ENCODE measurements at places on chromosomes 2 and 18.

- no peak for DNase-seq
Observed at GRCh38 chr2:210558708-210559107, 2.3 kb downstream of the CPS1 start.

DNA sequence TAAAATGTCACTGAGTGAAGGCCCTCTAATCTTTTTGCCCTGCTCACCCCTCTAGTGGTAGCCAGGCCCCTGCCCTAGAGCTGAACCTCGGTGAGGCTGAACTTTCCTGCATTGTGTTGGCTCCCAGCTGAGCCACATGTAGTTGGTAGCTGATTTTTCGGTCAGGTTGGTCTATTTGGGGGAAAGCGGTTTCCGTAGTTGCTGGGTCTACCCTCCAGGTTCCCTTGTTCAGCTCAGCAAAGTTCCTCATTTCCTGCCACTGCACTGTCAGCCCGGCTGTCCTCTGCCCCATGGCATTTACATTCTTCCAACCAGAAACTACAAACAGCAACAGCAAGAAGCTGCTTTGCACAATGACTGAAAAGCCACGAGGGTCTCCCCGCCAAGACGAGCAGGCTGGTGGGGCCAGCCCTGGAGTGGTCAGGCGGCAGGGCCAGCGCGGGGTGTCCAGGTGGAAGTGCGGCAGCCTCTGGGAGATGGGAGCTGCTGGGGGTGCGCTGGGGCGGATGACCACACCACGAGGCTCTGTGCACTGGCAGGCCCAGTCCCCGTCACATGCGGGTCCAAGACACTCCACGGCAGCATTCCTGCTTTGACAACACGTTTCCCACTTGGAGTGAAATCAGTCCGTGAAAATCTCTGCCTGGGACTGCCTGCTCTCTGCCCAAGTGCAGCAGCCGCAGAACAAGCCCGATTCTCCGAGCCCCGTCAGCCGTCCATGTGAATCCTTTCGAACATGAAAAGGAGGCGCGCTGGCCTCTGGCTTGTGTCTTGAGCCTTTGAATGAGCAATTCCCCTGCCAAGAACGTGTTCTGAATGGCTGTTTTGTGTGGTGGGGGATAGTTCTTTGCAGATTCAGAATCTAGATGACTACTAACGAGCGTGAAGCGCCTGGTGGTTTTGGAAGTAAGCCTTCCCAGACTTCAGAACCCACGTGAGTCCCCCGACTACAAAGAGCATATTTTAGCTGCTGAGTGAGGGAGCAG is 159.4 kb downstream of the ASB1 start:
- DNase-seq = no peak

DNA sequence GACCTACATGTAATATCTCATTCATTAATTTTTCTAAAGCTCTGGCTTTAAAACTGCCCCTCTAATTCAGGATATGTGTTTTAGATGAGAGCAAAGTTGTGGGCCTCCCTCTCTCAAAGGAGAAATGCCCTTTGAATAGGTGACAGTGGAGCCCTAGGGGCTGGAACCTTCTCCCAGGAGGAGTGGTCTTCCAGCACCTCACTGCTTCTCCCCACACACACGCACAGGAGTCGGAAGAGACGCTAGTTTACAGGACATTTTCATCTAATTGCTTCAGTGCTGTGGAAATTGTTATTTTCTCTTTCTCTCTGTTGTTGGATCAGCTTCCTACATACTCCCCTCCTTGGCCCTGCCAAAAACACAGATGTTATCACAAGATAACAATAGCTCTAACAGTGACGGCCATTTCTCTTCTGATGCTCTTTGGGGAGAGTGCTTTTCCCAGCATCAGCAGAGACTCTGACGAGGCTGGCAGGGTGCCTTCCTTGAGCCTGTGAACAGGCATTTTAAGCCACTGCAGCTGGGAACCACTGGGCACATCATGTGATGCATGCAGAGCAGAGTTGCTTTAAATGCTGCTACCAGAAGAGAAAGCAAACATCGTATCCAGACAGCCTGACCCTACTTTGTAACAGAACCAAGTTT is 209.4 kb upstream of the SP5 start:
- peak; percentile 84 for DNase-seq

DNA sequence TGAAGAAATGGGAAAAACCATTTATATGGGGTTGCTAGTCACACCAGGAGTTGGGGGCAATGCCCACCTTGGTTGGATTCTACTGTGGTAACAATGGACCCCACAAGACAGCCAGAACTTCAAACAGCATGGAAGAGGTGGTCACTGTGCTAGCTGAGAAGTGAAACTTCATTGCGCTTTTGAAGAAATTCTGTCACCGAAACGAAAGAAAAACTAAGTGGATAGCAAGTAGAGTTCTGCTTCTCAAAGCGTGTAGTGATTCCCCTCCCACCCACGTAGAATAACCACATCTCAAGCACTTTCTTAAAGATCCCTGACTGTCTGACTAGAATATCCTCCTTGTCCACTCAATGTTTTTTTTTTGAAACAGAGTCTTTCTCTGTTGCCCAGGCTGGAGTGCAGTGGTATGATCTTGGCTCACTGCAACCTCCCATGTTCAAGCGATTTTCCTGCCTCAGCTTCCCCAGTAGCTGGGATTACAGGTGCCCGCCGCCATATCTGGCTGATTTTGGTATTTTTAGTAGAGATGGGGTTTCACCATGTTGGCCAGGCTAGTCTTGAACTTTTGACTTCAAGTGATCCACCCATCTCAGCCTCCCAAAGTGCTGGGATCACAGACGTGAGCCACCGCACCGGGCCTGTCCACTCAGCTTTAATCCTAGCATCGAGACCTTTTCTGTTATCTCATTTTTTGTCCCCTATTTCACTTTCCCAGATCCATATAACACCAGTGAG is 30.1 kb upstream of the CCL20 start:
- DNase-seq = no peak

- DNase-seq = no peak
Observed at GRCh38 chr2:181306785-181307184, 150.4 kb upstream of the ITGA4 start.

- DNase-seq = no peak
Observed at GRCh38 chr2:118265873-118266455, 177.7 kb downstream of the INSIG2 start.

- no peak for DNase-seq
Observed at GRCh38 chr2:150612957-150613710, 125.7 kb upstream of the RND3 start.

- no peak for DNase-seq
Observed at GRCh38 chr2:25081237-25081790, 39.4 kb downstream of the EFR3B start.

GRCh38 chr2:175309799-175310198 is 128.3 kb upstream of the ATP5MC3 start:
- no peak for DNase-seq
